ENCODE measurements at places on chromosomes 3 and 15.

- H3K27ac ChIP-seq, result no peak overlapping the region
- H3K4me3 ChIP-seq, result no peak overlapping the region
- H3K36me3 ChIP-seq, result no peaks in the 10 kb centered on the region
- no peaks in the 10 kb centered on the region for H3K4me1 ChIP-seq
These were observed 94.2 kb downstream of the THRB start for GRCh38 chr3:24400450-24400849.

- peaks cover 5% of the 10 kb centered on the region for H3K27me3 ChIP-seq
- no peaks in the 10 kb centered on the region for H3K4me1 ChIP-seq
- no peak for DNase-seq
- H3K4me3 ChIP-seq, result no peak overlapping the region
- H3K27ac ChIP-seq, result no peak overlapping the region
These were observed 101.9 kb upstream of the CACNA2D3 start for GRCh38 chr3:54020436-54020835.

- no peak overlapping the region for H3K4me3 ChIP-seq
- peaks cover 4% of the 10 kb centered on the region for H3K27me3 ChIP-seq
- DNase-seq, result no peak
- H3K4me1 ChIP-seq, result no peaks in the 10 kb centered on the region
These were observed 52.9 kb upstream of the RNU6-1 start for GRCh38 chr15:67892559-67893377.

GRCh38 chr3:161083131-161083530 lies 22.0 kb downstream of the B3GALNT1 start:
- H3K27me3 ChIP-seq, result peaks cover 6% of the 10 kb centered on the region
- no peak overlapping the region for H3K27ac ChIP-seq
- no peak overlapping the region for H3K4me3 ChIP-seq
- no peak for DNase-seq
- no peaks in the 10 kb centered on the region for H3K36me3 ChIP-seq

- H3K4me1 ChIP-seq, result peaks cover 12% of the 10 kb centered on the region
- peaks cover under 1% of the 10 kb centered on the region for H3K36me3 ChIP-seq
- peak within 1 kb of the TSS; percentile 71 for H3K27ac ChIP-seq
- peak within 1 kb of the TSS; percentile 89 for H3K4me3 ChIP-seq
- peak; percentile 20 for DNase-seq
- H3K27me3 ChIP-seq, result peaks cover 4% of the 10 kb centered on the region
These were observed at the start of gene CAND2 for GRCh38 chr3:12796171-12797123. CAND2 (plus strand) TSS chr3:12796680; CDS start chr3:12796721, 41 bp downstream.

DNA sequence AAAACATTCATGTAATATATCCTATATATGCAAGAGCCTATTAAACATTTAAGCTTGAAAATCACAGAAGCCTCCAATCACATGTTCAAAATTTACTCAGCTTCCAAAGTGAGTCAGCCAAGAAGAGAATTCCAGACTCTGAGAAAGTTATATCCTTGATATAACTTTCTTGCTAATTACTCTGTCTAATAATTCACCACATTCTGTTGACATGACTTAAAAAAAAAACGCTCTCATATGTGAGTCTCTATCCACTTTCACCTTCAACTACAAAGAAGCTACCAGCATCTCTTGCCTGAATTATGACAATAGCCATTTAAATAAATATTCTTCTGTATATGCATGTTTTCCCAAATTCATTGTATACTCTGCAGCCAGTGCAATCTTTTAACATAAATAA lies 1116.3 kb upstream of the CADM2 start:
- H3K27ac ChIP-seq, result no peak overlapping the region
- no peaks in the 10 kb centered on the region for H3K4me1 ChIP-seq
- no peaks in the 10 kb centered on the region for H3K36me3 ChIP-seq
- no peak overlapping the region for H3K4me3 ChIP-seq
- no peak for DNase-seq

DNA sequence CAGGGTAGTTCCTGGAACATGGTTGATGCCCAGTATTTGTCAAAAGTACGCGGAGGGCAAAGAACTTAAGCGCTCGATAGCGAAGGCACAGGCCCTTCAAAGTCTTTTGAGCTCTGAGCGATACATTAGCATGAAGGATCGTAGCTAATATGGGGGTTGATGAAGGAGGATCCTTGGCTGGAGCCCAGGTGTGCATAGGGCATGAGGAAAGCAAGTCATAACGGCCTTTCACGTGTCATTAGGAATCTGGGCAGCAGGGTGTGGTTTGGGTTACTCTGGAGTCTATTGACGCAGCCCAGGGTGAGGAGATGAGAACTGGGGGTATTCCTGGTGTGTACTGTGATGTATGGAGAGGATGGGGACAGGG lies 31.7 kb downstream of the SPINK8 start:
- H3K36me3 ChIP-seq, result peaks cover 4% of the 10 kb centered on the region
- no peaks in the 10 kb centered on the region for H3K27me3 ChIP-seq
- no peak for DNase-seq
- peaks cover 36% of the 10 kb centered on the region for H3K4me1 ChIP-seq
- peak overlapping the region; percentile 97 for H3K4me3 ChIP-seq

GRCh38 chr3:197064771-197065170 lies 35.2 kb upstream of the MELTF start:
- H3K4me1 ChIP-seq, result peaks cover 7% of the 10 kb centered on the region
- H3K4me3 ChIP-seq, result no peak overlapping the region
- H3K27me3 ChIP-seq, result no peaks in the 10 kb centered on the region
- no peak for DNase-seq
- peaks cover 10% of the 10 kb centered on the region for H3K36me3 ChIP-seq
- peak overlapping the region; percentile 81 for H3K27ac ChIP-seq

DNA sequence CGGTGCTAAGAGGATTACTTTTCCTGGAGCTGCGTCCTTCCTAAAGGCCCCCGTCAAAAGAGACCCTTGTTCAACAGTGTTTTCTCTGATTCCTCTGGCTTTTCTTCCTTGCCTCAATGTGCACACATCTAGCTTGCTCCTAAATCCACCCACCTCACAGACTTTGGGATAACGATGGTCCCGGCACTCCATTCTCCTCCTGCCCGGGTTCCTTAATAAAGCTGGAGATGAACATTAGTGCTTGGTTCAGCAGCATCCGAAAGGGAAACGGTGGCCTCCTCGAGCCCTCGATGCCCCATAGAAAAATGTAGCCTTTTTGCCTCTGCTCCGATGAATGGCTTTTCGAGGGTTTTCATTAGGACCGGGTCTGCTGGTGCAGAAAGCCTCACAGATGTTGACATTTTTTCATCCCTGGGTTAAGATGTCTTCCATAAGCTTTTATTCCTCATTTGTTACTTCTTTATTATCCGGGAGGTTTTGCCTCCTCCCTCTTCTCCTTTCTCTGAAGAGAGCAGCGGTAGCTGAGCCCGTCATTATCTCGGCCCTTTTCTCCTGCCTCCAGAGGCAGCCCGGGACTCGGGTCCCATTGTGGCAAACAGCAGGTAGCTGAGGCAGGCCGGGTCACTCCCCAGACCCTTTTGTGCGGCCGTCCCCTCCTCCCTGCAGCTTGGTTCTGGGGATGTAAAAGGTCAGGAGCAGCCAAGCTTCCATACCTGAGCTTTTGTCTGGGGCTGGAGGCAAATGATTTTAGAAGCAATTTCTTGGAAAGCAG lies 64.6 kb downstream of the CPN2 start:
- no peak overlapping the region for H3K4me3 ChIP-seq
- no peak overlapping the region for H3K27ac ChIP-seq
- H3K27me3 ChIP-seq, result peaks cover 33% of the 10 kb centered on the region
- peaks cover 11% of the 10 kb centered on the region for H3K4me1 ChIP-seq

DNA sequence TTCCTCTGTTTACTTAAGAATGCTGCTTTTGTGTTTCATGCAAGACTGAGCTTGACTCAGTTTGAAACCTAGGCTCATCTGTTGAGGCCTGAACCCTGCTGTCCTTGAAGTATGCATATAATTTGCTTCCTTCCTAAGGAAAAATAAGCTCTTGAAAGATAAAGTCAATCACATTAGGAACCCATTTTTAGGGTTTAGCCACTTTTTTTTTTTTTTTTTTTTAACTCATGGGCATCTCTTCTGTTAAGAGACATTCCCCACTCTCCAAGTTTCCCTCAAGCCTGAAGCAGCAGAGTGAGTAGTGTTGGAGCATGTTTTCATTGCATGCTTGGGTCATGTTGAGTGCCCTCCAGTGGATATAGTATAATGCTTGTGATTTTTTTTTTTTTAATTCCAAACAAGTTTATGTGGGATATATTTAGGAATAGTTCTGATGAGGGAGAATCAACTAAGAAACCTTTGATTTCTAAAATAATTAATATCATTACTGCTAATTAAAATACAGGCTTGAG lies 3.6 kb downstream of the CTNNB1 start:
- H3K27ac ChIP-seq, result peak overlapping the region; percentile 92
- peaks cover 2% of the 10 kb centered on the region for H3K36me3 ChIP-seq
- H3K27me3 ChIP-seq, result no peaks in the 10 kb centered on the region
- peaks cover 61% of the 10 kb centered on the region for H3K4me1 ChIP-seq
- no peak for DNase-seq

DNA sequence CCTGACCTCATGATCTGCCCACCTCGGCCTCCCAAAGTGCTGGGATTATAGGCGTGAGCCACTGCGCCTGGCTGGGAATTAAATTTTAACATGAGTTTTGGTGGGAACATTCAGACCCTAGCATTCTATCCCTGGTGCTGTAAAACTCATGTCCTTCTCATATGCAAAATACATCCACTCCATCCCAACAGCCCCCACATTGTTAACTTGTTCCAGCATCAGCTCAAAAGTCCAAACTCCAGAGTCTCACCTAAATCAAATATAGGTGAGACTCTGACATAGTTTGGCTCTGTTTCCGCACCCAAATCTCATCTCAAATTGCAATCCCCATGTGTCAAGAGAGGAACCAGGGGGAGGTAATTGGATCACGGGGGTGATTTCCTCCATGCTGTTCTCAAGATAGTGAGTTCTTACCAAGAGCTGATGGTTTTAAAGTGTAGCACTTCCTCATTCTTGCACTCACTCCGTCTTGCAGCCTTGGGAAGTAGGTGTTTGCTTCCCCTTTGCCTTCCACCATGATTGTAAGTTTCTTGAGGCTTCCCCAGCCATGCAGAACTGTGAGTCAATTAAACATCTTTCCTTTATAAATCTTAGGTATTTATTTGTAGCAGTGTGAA lies 96.2 kb upstream of the PLCL2 start:
- no peak overlapping the region for H3K27ac ChIP-seq
- H3K4me1 ChIP-seq, result peaks cover 11% of the 10 kb centered on the region
- DNase-seq, result no peak
- peaks cover 12% of the 10 kb centered on the region for H3K27me3 ChIP-seq
- H3K4me3 ChIP-seq, result no peak overlapping the region

DNA sequence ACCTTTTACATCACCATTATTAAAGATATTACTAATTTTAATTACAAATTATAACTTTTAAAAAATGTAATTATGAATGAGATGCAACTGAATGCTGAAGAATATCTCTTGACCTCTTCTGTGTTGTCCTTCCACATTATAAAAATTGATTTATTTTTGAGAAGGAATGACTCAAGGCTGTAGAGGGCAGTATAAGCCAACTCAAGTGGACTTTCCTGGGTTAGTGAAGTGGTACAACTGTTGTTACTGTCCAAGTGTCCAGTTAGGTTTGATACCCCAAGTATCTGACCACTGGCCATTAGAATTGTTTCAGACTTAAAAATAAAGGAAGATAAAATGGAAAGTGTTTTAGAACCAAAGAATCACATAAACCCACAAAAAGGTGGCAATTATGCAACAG lies 51.9 kb downstream of the BBX start:
- H3K4me3 ChIP-seq, result no peak overlapping the region
- H3K27ac ChIP-seq, result no peak overlapping the region
- no peaks in the 10 kb centered on the region for H3K36me3 ChIP-seq
- peaks cover 31% of the 10 kb centered on the region for H3K4me1 ChIP-seq

- no peak for DNase-seq
- H3K27me3 ChIP-seq, result no peaks in the 10 kb centered on the region
- no peaks in the 10 kb centered on the region for H3K4me1 ChIP-seq
- no peak overlapping the region for H3K4me3 ChIP-seq
- H3K36me3 ChIP-seq, result no peaks in the 10 kb centered on the region
These were observed 600.0 kb downstream of the ROBO1 start for GRCh38 chr3:79167651-79168416.

- DNase-seq, result no peak
- H3K4me3 ChIP-seq, result no peak overlapping the region
- H3K36me3 ChIP-seq, result peaks cover 4% of the 10 kb centered on the region
- peaks cover 6% of the 10 kb centered on the region for H3K4me1 ChIP-seq
- H3K27me3 ChIP-seq, result no peaks in the 10 kb centered on the region
- no peak overlapping the region for H3K27ac ChIP-seq
These were observed 40.2 kb downstream of the SUMF1 start for GRCh38 chr3:4426782-4427344.

DNA sequence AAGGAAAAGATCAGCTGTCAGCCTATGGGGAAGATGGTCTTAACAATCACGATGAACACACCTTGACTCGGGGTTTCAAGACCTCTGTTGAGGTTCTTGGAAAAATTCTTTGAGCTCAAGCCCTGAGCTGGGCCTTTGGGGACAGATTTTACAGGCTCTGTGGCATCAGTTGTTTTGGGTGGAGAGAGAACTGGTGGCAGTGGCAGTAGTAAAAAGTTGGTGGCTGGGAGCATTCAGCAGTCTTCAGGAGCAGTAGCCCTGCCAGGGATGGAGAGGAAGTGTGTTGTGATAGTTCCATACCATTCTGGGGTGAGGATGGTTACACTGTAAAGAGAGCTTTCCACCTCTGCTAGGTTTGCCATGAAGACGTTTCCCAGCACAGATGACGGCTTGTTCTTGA lies 4.9 kb upstream of the KY start:
- H3K27me3 ChIP-seq, result peaks cover 34% of the 10 kb centered on the region
- no peak for DNase-seq
- H3K27ac ChIP-seq, result no peak overlapping the region
- no peaks in the 10 kb centered on the region for H3K4me1 ChIP-seq
- H3K36me3 ChIP-seq, result no peaks in the 10 kb centered on the region

- DNase-seq, result no peak
- H3K27me3 ChIP-seq, result no peaks in the 10 kb centered on the region
- no peak overlapping the region for H3K4me3 ChIP-seq
These were observed 217.8 kb upstream of the CBLB start for GRCh38 chr3:106086636-106087035.

- DNase-seq, result no peak
- H3K4me3 ChIP-seq, result no peak overlapping the region
- peaks cover 31% of the 10 kb centered on the region for H3K4me1 ChIP-seq
- no peaks in the 10 kb centered on the region for H3K36me3 ChIP-seq
- H3K27me3 ChIP-seq, result no peaks in the 10 kb centered on the region
These were observed 10.6 kb upstream of the SH3BP5 start for GRCh38 chr3:15342945-15343344.

GRCh38 chr3:157639756-157640426 lies 136.7 kb upstream of the VEPH1 start:
- H3K27ac ChIP-seq, result no peak overlapping the region
- no peak overlapping the region for H3K4me3 ChIP-seq
- DNase-seq, result no peak
- H3K27me3 ChIP-seq, result peaks cover 25% of the 10 kb centered on the region
- H3K4me1 ChIP-seq, result no peaks in the 10 kb centered on the region
- no peaks in the 10 kb centered on the region for H3K36me3 ChIP-seq

DNA sequence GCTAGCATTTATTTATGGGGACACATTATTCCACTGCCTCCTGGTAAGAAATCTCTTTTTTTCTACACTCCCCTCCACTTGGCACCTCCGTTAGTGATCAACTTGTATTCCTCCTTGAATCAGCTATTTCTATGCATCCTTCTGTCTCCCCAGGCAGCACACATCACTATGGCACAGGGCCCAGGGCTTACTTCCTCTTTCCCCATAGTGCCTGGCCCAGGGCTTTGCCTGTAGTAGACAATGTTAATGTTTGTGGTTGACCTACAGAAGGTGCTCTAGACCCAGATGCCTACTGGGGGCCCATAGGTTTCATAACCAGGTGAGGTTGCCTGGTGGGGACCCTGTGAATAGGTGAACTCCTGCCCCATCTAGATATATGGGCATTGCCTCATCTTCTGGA lies 44.9 kb downstream of the EPHB1 start:
- H3K36me3 ChIP-seq, result no peaks in the 10 kb centered on the region
- H3K27me3 ChIP-seq, result no peaks in the 10 kb centered on the region
- DNase-seq, result no peak
- H3K4me3 ChIP-seq, result no peak overlapping the region
- no peaks in the 10 kb centered on the region for H3K4me1 ChIP-seq

Measured in T-helper 17 cell (primary cell).